CD4-positive, alpha-beta T cell treated with Interleukin-12 subunit alpha and Interleukin-12 subunit beta, for 1 hour (primary cell): ENCODE measurements at places on chromosomes 1 and 21.

DNA sequence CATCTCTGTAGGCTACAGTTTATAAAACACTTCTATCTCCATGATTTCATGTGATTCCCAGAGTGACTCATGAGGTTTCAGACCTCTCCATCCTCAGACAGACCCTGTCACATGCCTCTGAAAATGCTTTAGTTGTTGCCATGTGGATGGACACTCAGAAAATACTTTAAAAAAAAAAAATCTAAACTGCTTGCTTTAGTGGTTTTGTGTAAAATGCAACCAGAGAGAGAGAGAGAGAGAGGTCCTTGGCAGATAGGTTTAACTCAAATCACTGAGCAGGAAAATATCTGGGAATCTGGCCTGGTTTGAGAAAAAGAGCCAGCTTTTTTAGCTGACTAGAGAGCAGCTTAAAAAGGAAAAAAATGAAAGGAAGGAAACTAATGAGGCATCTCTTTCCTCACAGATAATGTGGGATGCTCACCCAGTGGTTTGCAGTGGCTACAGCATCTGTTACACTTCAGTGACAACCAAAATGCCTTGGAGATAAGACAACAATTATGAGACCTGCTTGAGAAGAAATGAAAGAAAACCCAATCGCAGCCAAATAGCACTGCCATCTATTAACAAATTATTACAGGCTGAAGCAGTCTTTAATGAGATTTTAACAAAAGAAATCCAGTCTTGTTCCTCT is 54.6 kb upstream of the SYT14 start:
- DNase-seq = no peak

GRCh38 chr21:36858320-36858957 is 108.0 kb downstream of the HLCS start:
- no peak for DNase-seq

- DNase-seq = peak; percentile 71
Observed at GRCh38 chr1:111334169-111334568, 43.5 kb downstream of the CHIA start.

GRCh38 chr1:156075775-156076204 is 6.5 kb downstream of the MEX3A start:
- DNase-seq = no peak

DNA sequence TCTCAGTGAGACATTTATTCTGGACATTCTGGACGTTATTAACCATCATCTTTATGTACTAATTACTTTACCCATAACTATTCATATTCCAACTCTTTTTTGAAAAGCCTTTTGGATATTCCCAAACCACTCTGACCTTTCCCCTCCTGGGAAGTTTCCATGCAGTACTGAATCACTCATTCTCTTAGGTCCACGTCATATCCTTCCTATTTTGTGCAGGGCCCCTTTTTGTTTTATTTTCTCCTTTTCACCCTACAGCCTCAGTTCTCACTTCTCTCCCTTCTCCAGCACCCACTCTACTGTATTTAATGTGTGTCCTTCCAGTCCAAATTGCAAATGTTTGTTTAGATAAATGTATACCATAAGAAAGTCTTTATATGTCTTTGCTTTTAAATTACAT is 16.4 kb upstream of the ATP1A1 start:
- no peak for DNase-seq

GRCh38 chr1:160046494-160047110 is 14.8 kb upstream of the PIGM start:
- peak; percentile 58 for DNase-seq
